ENCODE measurements at places on chromosomes 4 and X.

- DNase-seq = no peak
Measured at GRCh38 chrX:115047181-115047580, 29.8 kb upstream of the IL13RA2 start.

DNA sequence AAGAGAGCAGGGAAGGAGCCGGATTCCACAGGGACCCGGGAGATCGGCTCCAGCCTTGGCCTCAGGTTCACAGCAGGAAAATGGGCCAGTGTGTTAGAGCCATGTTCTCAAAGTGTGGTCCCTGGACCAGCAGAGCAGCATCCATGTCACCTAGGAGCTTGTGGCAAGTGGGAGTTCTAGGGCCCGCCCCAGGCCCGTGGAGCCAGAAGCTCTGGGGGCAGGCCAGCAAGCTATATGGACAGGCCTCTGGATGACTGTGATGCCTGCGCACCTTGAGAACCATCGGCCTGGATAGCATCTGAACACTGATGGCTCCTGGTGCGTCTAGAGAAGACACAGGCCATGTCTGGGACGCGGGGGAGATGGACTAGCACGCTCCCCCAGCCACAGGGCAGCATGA lies 33.7 kb downstream of the SH3TC1 start:
- DNase-seq = no peak

DNA sequence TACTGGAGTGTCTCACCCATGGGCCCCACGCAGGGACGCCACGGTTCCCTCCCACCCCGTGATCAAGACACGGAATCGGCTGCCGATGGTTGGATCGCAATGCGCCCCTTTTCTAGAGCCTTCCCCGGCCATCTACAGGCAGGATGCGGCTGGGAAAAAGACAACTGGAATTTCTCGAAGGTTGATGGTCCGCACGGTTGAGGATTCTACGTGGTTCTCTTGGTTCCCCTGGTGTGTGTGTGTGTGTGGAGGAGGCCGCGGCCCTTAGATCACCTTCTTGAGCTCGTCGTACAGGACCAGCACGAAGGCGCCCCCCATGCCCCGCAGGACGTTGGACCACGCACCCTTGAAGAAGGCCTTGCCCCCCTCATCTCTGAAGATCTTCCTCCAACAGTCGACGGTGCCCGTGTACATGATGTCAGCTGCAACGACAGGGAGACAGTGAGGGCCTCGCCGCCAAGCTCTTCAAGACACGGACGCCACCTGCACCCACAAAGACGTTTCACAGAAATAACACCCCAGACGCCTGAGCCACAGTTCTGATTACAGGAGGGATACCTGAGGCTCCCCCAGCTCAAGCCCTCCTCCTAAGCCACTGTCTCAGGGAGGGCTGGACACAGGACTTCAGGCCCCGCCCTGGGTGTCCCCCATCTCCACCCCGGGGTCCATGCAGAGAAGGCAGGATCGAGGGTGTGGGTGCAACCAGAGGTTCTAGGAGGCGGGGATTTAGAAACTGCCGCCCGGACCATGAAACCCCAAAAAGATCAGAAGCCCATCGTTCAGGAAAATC lies 5.4 kb downstream of the SLC25A6 start:
- DNase-seq = no peak

DNA sequence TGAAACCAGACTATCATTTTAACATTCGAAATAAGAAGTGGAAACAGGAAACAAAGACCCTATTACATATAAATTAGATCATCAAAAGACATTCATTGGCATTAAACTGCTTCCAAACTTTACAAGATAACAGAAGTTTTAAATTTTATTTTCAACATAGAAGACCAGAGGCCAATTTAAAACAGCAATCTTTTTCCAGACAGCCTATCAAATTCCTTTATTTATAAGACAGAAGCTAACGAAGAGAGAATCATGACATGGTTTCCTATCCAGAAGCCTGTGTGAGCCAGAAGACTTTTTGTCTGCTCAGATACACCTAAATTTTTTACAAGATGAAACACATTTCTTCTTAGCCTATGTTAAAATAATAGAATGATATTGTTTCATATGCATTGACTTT lies 291.9 kb downstream of the PPP3CA start:
- no peak for DNase-seq

GRCh38 chrX:11269996-11270395 lies 23.2 kb upstream of the AMELX start:
- no peak for DNase-seq

DNA sequence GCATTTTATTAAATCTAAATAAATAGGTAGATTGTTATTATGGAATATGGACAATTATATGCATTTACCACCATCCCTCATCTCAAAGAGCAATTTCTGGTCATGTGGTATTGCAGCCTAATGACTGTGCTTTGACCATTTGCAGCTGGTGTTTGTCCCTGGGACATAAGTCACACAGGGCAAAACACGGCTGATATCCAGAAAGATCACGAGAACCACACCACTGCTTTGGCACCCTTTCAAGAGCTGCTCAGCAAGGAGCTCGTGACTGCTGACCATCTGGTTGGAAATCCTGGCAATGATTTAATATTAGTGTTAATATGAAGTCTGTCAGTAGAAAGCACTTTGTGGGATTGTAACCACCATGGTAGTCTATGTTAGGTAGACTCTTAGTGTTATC lies 545.0 kb downstream of the GBA3 start:
- peak; percentile 5 for DNase-seq

- DNase-seq = no peak
Measured at GRCh38 chr4:108834835-108835384, 72.1 kb upstream of the ETNPPL start.

- no peak for DNase-seq
Measured at GRCh38 chr4:140800666-140801065, 44.5 kb upstream of the TBC1D9 start.

DNA sequence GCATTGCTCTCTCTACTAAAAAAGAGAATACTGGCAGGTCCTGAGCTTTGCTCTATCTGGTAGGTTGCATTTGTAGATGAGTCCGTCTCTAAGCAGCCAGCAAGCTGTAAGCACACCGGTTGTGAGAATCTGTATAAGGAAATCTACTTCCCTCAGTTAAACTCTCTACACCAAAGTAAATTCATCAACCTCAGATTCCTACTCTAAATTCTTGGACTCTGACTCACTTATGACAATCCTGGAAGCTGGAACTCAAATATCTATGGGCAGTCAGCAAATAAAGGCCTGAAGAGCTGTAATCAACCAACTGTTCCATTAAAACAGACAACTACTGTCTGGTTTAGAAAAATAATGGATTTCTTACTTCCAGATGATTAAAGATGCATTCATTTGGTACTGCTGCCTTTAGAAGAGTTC lies 37.9 kb downstream of the FAT1 start:
- DNase-seq = no peak

DNA sequence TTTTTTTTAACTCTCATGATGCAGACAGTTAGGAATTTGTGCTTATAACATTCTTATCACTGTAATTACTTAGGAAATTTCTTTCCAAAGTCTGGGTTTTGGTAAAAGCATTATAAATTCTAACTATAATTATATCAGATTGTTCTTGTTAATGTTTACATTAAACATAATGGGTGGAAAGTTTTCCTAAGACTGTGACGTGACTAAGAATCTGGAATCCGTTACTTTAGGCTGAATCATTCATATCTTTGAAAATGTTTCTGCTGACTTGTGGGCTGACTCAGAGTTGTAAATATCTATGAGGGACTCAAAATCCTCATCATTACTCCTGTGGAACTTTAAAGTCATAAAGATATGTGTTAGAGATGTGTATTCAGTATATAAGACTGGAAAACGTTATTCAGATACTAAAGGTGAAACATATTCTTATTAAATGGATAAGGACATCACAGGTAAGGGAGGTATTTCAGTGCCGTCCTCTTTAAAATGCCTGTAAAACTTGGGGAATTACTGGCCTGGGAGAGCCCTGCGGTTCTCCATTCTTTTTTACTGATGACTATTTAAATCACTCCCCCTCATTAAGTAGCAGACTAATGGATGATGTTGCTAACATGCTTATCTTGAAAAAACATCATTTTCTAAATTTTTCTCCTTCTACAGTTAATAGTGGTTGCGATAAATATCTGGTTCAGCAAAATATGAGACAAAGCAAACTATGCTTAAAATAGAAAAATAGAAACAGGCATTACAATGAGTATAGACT lies 159.0 kb downstream of the DCLK2 start:
- DNase-seq = no peak

- no peak for DNase-seq
Measured at GRCh38 chr4:40940756-40941155, 191.0 kb downstream of the NSUN7 start.

DNA sequence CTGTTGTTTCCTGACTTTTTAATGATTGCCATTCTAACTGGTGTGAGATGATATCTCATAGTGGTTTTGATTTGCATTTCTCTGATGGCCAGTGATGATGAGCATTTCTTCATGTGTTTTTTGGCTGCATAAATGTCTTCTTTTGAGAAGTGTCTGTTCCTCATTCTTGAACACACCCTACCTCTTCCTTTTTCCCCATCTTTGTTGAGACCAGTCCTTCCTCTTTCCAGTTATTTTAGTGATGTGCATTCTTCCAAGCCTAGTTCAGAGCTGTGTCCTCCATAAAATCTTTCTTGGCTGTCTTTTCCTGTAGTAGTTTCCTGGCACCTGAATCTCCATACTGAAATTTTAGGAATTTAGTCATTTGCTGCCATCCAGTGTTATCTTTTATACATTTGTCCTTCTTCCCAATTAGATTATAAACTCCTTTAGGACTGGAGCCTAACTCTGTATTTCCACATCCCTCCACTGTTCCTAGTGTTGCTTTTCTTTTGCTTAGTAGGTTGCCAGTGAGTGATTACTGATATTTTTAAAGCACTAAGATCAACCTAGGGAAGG lies 11.4 kb downstream of the FHIP1A start:
- no peak for DNase-seq

DNA sequence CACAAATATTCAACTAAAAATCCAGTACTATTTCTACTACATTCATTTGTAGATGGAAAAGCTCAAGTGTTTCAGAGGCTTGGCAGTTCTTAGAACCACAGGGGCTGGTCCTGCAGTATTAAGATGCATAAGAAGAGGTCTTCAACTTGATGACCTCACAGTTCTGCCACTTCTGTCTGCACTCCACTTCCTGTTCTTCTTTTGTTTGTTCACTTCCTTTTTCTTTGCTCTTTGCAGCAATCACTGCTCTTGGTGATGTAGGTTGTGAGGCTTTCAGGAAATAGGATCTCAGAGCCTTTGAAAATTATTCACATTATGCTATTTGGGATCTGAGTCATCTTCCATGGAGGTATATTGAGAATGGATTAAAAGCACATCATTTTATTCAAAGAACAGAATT lies 602.0 kb upstream of the CPEB2 start:
- no peak for DNase-seq

- DNase-seq = no peak
Measured at GRCh38 chrX:69066021-69066757, 99.1 kb downstream of the PJA1 start.

- DNase-seq = no peak
Measured at GRCh38 chr4:143701365-143701764, 890 bp upstream of the FREM3 start.

- DNase-seq = no peak
Measured at GRCh38 chr4:186604124-186604807, 48.9 kb upstream of the MTNR1A start.

DNA sequence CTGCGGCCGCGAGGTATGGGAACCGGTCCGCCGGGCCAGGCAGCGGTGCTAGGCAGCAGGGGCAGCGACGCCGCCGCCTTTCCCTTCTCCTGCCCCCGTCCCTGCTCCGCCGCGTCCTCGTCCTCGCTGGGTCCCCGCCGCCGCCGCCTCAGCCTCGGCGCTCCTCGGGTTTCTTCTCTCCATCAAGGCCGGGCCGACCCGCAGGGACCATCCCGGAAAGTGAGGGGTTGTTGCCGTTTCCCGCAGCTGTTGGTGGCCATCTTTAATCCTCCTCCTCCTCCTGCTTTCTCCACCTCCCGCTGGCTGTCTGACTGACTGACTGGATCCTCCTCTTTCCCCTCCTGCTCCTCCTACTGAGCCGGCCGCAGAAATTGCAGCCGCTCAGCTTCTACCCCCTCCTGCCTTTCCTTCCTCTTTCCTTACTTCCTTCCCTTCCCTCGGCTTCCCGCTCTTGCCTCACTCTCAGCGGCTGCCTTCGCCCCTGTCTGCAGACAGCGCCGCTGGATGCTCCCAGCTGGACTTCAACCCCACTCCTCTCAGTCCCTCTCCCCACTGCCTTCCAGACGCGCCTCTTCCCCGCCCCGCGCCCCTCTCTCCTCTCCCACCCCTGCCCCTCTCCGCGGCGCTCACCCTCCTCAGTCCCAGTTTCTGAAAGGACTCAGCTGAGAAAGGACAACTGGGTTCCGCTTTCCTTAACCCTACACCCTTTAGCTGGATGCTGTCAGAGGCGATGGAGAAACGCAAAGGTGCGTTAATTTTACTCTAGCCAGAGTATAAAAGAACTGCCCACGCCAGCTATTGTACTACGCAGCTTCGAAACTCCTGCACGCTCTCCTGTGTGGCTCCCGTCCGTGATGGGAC lies at the start of gene WDFY3:
TSS of gene WDFY3 (minus strand) at position 309 of the 861 bp plus-strand sequence. CDS start 106,099 bp downstream, outside the sequence.
- DNase-seq = peak; percentile 46

DNA sequence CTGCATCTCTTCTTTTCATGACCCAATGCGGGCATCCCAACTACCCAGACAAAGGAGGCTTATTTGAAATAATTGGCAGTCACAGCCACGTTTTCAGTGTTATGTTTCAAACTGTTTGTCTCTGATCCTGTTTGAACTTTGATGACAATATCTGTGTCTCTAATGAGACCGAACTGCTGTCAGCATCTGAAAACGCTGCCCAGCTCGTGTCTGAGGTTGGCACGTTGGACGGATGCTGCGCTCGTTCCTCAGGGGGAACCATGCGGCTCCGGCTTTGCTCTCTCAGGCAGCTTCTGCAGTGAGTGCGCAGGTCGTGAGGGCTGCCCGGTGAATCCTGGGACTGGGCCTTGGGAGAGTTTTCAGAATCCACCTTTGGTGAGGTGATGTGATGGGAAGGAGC lies 58.4 kb upstream of the SORBS2 start:
- DNase-seq = no peak

GRCh38 chrX:120372667-120373370 lies 10.9 kb downstream of the ATP1B4 start:
- no peak for DNase-seq

DNA sequence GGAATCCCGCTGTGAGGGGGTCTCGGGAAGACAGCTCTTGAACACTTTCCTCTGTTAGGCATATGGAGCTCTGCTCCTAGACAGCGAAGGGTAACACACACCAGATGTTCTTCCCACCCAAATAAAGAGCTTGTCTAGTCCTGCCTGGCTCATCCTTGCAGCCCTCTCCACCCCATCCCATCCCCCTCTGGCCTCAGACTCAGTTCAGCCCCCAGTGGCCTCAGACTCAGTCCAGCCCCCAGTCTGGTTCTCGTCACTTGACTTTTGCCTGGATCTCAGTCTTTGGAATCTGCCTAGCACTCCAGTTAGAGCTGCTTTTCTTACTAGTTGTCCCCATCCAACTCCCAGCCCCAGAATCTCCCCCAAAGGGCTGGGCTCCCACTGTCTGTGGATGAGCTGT lies 14.9 kb downstream of the RAB33A start:
- no peak for DNase-seq

- DNase-seq = no peak
Measured at GRCh38 chr4:128880662-128881061, 71.2 kb downstream of the JADE1 start.

Data from cortex of kidney (tissue), 1 donor.